ENCODE measurements at places on chromosomes 16 and 17.

GRCh38 chr17:77215281-77215680, 74.5 kb downstream of the SEC14L1 start:
- no peak for DNase-seq

DNA sequence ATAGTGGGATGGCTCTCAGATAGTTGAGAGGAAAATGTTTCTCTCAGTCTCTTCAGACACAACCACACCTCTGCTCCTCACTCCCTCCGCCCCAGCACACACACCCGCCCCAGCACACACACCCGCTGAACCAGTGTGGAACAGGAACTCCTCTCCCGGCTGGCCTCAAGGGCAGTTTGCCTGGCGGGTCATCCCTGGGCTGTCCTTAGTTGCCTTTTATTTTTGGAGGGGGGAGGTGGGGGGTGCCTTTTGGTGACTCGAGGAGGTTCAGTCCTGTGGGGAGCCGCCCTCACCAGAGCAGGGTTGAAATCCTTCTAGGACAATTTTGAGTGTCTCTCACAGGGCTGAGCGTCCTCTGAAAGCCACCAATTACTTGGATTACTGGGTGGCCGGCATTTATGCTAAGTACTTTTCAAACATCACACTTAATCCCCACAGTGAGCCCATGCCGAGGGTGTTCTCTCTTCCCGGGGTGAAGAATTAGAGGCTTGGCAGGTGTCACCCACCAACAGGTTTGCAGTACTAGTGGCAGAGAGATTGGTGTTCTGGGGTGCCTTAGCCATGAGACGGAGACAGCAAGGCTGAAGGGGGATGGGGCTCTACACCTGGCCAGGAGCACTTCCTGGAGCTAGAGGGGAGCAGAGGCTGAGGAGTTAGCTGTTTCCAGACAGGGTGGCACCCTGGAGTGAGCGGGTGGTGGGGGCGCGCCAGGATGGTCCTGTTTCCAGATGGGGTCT, 2.8 kb downstream of the RASD1 start:
- no peak for DNase-seq

- no peak for DNase-seq
Observed at GRCh38 chr16:49593424-49594040, 219.9 kb downstream of the C16orf78 start.

DNA sequence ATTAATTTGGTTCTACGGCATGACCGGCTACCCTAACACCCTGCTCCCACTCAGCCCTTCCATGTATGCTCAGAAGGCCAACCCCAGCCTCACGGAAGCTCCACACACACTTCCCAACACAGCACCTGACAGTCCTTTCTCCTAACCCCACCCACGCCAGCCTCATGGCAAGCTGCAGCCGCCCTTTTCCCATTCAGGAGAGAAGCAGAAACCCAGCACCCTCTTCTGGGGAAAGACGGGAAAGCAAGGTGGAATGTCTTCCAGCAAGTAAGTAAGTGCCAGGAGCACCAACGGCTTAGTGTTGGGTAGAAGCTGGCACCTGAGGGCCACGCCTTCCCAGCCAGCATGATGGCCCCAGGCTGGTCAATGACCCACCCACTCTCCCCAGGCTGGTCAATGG, 32.1 kb downstream of the ABR start:
- no peak for DNase-seq

DNA sequence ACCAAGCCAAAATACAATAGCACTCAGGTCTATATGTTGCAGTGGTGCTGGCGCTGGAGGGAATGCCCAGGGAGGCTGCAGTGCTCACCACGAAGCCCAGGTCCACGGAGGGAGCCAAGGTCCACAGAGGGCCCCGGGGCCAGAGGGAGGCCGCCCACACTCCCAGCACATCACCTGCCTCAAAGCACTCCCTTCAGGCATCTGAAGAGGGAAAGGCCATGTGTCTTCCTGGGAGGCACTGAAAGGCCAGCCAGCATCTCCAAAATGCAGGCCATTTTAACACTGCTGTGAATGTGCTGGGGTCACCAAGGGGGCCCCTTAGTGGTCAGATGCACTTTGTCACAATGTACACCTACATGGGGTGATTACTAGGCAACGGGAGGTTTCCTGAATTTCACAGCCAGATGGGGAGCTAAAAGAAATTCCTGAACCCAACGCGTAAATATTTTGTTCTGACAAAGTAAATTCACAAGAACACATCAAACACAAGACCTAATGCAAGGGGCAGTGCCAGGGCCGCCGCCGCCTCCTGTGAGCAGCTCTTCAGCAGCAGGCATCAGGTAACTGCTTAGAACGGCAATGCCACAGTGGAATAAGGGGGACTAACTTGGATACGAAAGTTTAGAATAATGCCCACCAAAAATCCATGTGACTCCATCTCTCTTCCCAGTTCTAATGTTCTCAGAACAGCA, 42.8 kb downstream of the USP22 start:
- DNase-seq, result no peak

DNA sequence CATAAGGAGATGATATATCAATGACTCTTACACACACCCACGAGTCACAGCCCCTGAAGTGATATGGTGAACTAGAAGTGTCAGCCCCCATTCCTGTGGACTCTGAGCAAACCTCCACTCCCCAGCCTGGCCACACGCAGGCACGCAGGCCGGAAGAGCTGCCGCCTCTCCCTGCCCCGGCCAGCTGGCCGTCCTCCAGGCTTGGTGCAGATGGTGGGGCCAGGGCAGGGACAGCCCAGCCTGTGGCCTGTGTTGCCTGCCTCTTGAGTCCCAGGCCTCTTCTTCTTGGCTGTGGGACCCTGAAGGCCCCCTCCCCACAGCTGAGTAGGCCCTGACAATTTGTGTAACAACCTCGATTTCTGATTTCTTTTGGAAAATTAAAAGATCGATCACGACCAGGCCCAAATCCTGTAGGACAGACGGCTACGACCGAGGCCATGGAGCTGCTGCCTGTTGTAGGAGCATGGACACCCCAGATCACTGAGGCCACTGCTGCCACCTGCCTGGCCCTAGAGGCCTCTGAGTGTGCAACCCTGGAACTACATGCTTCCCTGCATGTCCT, 10.0 kb upstream of the MPRIP start:
- no peak for DNase-seq

DNA sequence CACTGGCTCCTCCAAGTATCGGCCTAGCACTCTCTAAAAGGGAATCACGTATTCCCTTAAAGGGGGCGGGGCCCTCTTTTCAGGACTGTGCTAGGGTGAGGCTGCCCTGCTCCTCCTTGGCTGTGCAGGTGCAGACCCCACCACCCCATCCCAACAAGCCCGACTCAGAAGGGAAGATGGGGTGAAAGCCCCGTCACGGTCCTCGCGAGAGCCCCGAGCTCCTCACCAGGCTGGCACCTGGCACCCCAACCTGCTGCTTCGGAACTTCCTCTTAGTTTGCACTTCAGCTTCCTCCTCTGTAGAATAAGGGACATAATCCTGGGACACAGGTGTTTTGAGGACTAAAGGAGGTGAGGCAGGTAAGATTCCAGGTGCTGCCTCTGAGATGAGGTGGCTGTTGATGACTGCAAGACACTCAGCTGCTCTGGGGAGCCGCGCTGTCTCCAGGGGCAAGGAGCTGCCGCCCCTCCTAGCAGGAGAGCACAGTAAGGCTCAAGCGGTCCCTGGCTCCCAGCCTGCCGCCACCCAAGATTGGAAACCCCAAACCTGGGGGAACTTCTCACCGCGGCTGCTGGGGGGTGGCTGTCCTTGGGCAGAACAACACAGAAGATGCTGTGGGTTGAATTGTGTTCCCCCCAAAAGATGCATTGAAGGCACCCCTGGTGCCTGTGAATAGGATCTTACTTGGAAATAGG, 88.8 kb downstream of the MGAT5B start:
- no peak for DNase-seq

DNA sequence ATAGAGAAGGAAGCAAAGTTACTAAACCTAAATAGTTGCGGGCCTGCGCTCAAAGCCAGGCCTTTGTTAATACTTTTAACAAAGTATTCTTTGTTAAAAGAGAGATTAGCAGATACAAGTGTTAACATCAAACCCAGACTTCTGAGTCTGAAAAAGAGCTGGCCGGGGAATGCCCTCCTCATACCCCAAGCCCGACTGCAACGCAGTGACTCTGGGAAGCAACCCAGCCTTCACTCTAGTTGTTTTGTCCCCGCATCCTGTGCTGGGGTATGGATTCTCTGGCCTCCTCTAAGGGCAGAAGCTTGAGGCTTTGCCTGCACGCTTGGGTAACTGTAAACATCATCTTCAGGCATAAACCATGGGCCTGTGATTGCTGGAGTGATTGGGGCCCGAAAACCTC, 48.3 kb downstream of the ADCY7 start:
- no peak for DNase-seq

DNA sequence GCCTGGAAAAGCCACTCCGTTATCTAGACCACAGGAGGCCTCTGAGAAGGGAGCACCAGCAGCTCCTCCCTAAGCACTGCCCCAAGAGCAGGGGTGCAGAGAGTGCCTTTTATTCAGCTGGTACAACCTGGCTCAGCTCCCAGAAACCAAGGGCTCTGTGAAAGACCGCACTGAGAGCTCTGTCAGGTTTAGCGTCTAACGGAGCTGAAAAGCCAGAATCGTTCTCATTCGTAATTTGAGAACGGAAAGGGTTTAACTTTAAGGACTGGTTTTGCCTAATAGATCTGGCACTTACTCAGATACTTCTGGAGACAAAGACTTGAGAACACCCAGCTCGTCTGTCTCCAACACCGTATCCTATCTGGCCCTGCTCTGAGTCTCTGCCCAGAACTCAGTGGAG, 13.5 kb downstream of the MPG start:
- no peak for DNase-seq

DNA sequence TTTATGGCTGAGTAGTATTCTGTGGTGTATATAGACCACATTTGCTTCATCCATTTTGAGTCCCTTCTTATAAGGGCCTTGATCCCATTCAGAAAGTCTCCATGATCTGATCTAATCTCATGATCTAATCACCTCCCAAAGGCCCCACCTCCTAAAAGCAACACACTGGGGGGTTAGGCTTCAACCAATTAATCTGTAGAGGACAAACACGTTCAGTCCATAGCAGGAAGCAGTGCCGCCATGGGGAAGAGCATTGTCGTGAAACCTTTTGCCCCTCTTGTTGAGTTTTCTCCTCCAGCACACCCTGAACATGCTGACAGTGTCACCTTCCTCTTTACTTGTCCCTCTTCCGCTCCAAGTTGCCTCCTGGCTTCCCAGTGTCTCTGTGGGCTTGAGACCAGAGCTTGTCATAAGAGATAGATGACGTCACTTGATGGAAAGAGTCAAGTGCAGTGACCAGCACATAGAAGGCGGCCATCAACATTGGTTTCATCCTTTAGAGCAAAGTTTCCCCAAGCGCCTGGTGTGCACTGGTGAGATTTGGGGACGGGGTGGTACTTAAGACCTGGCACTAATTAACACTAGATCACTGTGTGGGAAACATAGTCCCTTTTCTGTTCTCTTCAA, 74.1 kb downstream of the PRKCB start:
- no peak for DNase-seq

GRCh38 chr17:41029633-41030245, at the start of gene KRTAP1-4:
Gene KRTAP1-4 (minus strand): TSS chr17:41030195. CDS start chr17:41030078, 117 bp downstream.
- DNase-seq, result no peak

GRCh38 chr17:65917560-65917959, 274.4 kb downstream of the CEP112 start:
- no peak for DNase-seq

- no peak for DNase-seq
Observed at GRCh38 chr17:48228720-48229119, 121.2 kb downstream of the SNX11 start.

DNA sequence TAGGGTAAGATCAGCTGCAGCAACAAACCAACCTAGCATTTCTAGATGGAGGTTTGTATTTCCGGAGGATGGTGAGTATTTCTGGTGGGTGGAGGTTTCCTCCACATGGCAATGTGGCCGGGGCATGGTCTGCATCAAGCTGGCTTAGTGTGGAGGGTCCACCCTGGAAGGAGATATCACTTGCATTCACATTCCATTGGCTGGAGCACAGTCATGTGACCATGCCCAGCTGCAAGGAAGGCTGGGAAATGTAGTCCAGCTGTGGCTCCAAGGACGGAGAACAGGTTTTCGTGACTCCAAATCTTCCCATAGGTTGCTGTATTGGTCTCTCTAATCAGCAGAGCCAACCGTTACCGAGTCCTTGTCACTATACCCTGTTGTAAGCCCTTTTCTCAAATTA, 68.7 kb downstream of the RAI1 start:
- DNase-seq, result peak; percentile 83

DNA sequence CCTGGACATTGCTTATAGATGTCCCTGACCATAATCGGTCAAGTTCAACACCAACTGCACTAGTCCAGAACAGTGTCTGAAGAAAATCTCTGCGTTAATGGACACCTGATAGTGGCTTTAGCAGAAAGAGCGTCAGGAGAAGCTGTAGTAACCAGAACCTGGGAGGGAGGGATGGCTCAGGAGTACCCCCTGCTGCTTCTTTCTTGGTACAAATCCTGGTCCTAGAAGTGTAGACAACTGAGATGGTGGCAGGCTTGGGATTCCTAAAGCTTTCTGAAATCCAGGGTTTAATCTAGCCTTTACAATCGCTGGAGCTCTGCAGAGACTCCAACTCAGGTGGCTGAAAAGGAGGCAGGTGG, 5.4 kb downstream of the MAP3K14 start:
- DNase-seq, result no peak

DNA sequence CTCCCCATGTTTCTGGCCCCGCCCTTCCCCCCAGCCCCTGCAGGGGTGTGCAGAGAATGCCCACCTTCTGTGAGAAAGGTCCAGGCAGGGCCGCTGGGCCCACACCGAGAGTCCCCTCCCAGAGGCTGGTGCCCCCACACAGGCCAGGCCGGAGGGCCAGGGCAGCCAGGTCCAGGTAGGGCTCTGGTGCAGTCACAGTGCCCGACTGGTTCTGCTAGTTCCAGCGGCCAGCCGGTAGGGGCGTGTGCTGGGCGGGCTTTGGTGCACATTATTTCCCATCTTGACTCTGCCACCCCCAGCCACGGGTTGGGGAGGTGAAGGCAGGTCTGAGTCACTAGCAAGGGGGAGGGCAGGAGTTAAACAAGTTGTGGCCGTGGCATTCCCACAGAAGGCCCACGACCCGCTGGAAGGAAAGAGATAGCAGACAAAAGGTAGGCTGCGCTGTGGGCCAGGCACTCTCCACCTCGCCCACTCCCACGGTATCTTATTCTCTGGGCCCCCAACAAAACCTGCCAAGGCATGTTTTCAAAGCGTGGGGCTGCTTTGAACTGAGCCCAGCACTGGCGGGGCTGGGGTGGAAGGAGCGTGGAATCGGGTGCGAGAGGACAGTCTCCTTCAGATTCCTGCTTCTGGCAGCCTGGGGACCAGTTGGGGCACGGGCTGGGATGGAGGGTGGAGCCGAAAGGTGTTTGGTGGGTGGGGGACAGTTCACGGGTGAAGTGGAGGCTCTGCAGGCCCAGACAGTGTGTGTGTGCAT, 1.9 kb downstream of the EPN3 start:
- no peak for DNase-seq

DNA sequence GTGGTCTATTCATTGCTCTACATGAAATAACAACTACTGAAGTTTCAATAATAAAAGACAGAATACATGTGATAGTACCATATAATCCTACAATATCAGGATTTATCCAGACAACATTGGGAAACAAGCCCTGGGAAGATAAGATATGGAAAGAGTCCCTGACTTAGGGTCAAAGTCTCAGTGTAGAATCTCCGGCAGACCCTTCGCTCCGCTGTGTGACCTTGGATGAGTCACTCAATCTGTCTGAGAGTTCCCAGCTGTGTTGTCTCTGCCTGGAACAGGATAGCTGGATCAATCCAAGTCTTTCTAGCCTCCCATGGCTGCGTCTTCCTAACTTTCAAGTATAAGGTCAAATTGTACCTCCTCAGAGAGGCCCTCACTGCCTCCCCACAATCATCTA, 335.9 kb downstream of the TMEM114 start:
- no peak for DNase-seq

GRCh38 chr16:58638148-58639036, 8.8 kb upstream of the CNOT1 start:
- DNase-seq, result no peak
